ENCODE measurements at places on chromosomes 13 and 19.

DNA sequence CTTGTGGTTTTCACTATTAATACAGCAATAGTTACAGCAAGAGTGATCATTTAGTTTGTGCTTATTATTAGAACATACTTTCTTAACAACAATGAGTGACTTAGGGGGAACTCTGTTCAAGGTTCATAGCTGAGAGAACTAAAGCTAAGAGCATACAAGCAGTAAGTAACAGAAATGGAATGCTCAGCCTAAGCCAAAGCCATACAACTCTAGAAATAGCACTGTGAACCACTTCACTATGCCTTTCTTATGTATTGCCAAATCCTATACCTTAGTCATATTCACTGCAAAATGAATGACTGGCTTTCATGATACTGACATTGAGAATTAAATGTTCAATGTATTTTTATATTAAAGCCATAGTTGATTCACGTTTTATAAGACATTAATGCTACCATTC, 599.7 kb upstream of the SLITRK1 start:
- DNase-seq = no peak

DNA sequence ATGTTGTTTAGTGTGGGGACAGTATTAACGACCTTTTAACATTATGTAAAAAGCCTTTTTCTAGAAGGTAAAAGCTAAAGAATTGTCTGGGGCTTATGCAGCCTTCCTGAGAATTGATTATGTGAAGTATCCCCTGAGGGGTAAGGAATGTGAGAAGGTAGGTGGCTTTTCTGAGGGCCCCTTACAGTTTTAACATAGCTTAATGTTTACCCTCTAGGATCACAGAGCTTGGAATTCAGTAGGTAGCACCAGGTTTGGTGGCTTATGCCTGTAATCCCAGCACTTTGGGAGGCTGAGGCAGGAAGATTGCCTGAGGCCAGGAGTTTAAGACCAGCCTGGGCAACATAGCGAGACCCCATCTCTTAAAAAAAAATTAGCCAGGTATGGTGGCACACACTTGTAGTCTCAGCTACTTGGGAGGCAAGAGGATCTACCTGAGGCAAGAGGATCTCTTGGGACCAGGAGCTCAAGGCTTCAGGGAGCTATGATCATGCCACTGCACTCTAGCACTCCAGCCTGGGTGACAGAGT, 101.3 kb downstream of the OLFM4 start:
- no peak for DNase-seq

DNA sequence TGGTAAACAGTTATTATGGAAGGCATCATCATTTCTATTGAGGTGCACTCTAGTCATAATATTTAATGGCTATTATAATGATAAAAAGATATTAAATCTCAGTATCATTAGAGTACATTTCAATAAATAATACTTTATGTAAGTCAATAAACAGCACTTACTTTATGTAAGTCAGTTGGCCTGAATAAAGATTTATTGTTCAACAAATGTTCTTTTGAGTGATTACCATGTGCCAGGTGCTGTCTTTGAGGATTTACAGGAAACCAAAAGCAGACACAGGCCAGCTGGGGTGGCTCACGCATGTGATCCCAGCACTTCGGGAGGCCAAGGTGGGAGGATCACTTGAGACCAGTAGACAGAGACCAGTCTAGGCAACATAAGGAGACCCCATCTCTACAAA, 5.0 kb upstream of the NKG7 start:
- DNase-seq = no peak

DNA sequence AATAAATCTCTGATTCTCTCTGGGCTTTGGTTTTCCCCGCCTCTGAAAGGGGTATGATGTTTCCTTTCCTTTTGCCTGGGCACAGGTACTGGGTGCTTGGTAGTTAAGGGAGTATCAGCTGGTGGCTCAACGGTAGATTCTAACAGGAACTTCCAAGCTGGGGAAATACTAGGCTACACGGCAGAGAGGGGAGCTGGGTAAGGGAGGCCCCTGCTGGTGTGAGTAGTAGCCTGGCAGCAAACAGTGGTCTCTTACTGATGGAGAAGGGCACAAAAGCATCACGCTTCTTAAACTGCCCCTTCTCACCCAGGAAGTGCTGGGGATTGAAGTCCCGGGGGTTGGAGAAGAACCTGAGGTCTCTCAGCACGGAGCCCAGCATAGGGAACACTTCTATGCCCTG, 26.9 kb upstream of the CYP2A7 start:
- DNase-seq = no peak

DNA sequence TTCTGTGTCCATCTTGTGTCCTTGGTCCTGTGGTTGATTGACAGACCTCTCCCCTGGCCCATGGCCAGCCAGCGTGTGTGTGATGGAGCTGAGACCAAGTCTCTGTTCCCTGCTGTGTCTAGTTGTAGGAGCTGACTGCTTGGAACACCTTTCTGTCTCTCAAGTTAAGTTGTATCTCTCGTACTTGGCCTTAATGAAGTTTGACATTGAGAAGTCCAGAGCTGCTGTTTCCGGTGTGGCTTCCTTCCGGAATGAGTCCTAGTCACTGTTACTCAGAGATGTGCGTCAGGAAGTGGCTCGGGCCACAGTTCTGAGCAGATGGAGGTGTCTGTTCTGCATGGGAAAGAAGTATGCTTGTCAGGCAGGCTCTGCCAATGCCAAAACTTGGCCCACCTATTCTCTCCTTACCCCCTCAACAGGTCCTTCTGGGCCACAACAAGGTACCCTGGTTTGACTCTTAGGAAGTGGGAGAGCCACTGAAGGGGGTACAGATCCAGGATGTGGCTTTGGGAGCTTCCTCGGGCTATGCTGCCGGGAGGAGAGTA, 54.3 kb downstream of the GATAD2A start:
- DNase-seq = no peak

GRCh38 chr19:51737924-51738323, 13.8 kb downstream of the FPR1 start:
- DNase-seq = no peak

DNA sequence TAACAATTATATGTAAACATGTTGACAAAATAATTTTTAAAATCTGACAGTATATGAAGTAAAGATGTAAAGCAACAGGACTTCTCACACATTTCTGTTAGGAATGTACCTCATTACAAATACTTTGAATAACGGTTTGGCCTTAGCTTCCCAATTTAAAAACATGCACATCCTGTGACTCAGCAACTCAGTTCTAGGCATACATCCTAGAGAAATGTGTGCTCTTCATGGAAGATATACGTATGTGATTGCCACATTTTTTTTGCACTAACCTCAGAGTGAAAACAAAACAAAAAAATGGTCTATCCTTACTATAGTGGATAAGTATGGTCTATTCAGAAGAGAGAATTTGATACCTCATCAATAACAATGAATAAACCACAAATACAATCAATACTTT, 314.6 kb downstream of the LIG4 start:
- DNase-seq = no peak

DNA sequence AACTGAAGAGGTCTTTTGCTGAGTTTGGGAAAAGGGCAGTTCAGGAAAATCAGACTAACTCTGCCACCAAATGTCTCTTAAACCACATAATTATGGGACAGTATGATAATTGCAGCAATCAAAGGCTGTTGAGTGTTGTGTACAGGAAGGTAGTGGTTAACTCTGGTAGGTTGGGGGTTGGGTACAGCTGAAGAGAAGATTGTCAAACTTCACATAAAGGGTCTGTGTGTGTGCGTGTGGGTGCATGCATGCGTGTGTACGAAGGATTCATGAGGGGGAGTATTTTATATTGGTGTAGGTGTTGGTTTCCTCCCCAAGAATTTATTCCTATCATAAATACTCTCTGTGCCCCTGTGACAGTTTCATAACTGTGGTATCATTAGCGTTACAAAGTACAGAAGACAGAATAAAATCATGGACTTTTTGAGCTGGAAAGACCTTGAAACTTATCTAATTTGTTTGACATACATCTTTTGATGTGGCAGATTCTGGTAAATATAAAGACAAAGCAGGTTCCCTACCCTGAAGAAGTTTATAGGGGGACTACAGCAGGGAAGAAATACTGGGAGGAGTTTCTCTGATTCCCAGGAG, 94.1 kb downstream of the PCCA start:
- no peak for DNase-seq

- no peak for DNase-seq
Observed at GRCh38 chr13:30652746-30653386, 35.1 kb downstream of the USPL1 start.

- DNase-seq = no peak
Observed at GRCh38 chr13:37011002-37011401, 10.4 kb downstream of the EXOSC8 start.

GRCh38 chr19:1680976-1681375, 28.6 kb upstream of the TCF3 start:
- DNase-seq = no peak

DNA sequence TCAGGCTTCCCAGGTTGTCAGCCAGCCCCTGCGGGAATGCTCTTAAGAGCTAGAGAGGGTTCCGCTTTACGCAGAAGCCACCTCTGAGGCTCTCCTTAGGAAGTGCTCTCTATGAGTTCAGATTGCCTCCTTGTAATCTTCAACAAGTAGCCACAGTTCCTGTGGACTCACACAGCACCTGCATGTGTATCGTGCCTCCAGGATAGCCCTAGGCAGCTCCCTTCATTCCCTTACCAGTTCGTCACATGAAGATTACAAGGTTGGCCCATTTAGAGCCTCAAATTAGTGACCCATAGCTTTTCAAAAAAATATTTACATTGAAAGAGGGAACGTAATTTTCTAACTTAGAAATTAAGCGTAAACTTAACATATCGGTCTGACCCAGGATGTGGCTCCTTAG, 284.3 kb downstream of the MTUS2 start:
- DNase-seq = no peak

- DNase-seq = no peak
Observed at GRCh38 chr19:5424192-5424973, 30.8 kb upstream of the ZNRF4 start.

DNA sequence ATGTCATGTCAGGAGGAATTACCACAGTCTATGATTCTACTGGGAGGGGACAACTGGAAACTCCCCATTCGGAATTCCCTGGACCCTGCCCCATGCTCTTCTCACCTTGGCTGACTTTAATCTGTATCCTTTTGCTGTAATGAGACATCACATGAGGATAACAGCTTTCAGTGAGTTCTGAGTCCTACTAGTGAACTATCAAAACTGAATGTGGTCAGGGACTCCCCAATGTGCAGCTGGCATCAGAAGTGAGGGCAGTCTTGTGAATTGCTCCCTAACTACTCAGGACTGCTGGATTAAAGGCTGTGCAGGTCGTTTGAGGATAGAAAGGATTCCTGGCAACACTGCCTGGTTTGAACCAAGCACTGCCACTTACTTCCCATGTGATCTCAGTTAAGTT, 15.2 kb downstream of the SIGLEC7 start:
- DNase-seq = no peak

GRCh38 chr19:15837221-15837731, 21.8 kb upstream of the OR10H1 start:
- DNase-seq = no peak

DNA sequence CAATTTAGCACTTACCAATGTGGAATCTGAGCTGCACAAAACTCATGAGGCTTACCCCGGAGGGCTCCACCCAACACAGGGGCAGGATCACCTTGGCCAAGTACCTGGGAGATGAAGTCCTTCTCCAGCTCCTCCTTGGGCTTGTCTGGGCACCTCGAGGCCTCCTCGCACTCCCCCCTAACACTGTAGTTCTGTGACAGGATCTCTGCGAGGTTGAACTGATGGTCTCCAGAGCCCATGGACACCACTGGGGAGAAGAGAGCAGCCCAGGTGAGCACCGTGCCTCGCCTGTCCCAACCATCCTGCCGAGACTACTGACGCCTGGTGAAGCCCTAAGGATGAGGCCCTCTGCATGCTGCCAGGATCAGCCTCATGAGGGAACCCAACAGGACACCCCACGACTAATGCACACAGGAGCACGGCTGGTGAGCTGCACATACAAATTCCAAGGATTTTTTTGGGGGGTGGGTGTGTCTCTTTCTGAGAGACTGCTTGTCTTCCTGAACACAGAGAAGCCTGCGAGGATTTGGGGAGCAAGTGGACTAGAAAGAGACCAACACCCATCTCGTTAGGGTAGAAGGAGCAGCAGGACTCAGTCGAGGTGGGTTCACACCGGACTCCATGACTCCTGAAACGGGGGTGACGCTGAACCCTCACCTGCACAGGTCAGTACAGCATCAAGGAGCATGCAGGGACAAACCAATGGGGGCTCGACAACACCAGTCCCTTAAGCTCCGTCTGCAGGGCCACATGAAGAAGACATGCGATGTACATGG, 10.1 kb downstream of the MIER2 start:
- DNase-seq = no peak

GRCh38 chr19:18718846-18719458, 35.5 kb downstream of the CRTC1 start:
- no peak for DNase-seq

- DNase-seq = peak; percentile 10
Observed at GRCh38 chr13:98262292-98262691, 85.2 kb upstream of the RNF113B start.

- no peak for DNase-seq
Observed at GRCh38 chr19:31572976-31573298, 223.7 kb upstream of the TSHZ3 start.

GRCh38 chr13:113860665-113861432, 3.0 kb downstream of the GAS6 start:
- no peak for DNase-seq

DNA sequence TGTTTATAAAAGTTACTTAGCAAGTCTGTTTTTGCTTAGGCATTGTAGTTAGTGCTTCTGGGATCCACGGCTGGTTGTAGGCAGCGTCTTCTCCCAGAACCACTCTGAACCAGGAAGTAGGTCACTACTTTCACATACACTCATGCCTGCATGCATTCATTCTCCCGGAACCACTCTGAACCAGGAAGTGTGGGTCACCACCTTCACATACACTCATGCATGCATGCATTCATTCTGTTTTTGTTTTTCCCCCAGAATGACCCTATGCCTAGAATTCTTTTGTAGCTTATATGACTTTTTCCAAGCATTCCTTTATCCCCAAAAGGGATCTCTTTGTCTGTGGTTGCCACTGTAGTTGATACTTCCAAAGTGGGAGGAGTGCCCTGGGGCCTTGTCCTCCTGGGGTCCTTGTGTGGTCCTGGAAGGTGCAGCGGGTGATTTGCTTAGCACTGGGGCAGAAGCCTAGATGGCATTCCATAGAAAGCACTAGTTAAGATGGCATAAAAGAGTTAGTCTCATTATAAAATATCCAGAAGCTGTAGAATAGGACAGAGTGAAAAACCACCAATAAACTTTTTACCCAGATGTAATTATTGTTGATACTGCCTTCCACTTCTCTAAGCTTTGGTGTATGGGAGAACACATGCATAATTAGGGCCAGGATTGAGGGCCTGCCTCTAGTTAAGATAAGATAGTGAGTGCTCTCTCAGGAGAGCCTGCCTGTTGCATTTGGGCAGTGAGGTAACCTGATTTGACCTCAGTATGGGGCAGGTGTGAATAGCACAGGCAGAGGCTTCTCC, 68.6 kb upstream of the TEX29 start:
- no peak for DNase-seq

DNA sequence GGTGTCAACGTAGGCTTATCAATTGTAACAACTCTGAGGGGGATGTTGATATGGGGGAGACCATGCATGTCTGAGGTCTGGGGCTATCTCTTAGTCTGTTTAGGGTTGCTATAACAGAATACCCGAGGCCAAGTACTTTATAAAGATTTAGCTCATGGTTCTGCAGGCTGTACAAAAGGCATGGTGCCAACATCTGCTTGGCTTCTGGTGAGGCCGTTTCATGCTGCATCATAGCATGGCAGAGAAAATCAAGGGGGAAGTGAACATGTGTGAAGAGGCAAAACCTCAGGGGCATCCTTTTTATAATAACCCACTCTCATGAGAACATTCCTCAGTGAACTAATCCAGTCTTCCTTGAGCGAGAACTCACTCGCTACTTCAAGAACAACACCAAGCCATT, 353.8 kb downstream of the ENOX1 start:
- DNase-seq = no peak

GRCh38 chr19:18869023-18869618, 26.8 kb downstream of the CERS1 start:
- no peak for DNase-seq

Measured in NCI-H2081 (cell line).